ENCODE measurements at places on chromosomes 5 and 9.

- peak; percentile 79 for DNase-seq
Observed at GRCh38 chr5:150350524-150351344, 6.8 kb upstream of the TCOF1 start.

DNA sequence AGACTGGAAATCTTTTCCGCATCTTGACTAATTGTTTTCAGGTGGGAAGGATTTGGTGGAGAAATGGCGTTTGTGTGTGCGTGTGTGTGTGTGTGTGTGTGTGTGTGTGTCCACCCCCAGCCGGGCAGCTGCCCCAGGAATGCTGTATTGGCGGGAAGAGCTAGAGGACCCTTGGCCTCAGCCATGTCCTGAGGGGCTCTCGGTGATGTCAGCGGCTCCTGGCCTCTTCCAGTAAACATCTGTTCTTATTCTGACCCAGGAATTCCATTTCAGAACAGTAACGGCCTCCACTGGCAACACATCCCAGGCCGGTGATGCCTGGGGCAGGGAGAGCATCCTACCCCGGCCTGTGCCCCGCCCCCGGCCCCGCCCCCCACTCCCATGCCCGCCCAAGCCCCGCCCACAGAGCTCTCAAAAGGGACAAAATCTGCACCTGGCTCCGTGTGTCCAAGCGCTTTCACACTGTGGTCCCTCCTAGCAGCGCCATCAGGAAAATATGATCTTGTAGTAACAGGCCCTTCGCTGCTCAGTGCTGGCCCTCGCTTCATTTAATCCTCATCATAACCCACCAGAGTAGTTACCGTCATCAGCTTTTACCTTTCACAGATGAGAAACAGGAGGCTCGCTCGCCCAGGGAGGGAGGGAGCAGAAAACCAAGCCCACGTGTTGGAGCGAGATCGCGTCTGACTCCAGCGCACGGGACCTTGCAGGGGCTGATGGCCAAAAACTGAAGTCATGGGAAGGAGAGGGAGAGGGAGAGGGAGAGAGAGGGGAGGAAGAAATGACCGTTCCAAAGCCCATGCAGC lies 18.9 kb downstream of the ADAMTS2 start:
- no peak for DNase-seq

DNA sequence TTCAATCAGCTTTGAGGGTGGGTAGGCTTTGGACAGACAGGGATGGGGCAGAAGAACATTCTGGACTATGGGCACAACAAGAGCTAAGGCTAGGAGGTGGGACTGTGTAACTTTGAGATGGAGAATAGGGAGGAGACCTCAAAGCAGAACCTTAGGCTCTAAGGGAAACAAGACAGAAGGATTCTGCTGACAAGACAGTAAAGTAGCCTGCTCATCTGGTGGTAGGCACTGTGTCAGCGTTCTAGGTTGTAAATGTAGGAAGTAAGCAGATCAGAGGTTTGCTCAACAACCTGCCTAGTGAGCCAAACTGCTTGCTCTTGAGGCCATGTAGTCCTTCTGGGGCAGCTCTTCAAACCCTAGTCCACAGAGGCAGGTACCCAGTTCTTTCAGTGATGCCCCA lies 15.0 kb upstream of the IL12B start:
- no peak for DNase-seq

DNA sequence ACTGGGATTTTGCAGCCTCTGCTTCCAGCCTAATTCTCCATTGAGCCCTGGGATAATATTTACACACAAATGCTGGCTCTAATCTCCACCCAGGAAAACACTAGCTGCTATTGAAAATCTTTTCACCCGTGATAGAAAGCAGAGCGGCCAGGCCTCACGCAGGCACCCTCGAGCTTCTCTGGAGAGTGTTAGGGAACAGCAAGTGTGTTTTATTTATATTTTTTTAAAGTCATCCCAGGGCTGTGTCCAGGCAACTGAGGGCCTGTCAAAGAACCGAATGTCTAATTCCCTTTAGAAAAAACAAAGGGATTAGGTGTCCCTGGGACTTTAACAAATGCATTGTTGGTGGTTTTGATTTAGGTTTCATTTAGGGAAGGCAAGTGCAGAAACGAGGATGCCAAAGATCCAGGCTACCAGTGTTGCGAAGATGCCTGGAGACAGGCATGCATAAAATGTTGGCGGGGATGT lies 51.2 kb upstream of the SPRY4 start:
- DNase-seq: no peak

DNA sequence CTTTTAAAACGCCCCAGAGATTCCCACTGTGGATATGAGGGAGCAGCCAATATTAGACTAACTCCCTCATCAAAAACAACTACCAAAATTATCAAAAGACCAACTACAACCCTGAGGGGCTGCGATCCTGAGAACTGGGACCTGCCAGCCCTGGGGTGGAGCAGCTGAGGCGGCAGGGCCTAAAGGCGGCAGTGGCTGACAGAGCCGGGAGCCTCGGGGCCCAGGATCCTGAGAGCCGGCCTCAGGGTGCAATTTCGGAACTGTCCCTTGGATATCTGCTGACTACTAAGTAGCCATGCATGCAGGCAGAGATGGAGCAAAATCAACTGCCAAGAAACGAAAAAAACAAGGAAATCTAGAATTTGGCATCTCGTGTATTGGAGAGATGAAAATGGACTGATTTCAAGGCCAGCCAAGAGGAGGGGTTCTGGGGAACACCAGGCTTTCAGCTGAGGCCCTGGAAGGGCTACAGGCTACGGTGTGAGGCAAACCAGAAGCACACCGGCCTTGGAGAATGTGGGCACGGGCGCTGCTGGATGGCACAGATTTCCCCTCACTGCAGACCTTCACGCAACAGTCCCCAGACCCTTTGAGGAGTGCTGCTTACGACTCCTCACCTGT lies 63.6 kb upstream of the UBAC1 start:
- DNase-seq: no peak

GRCh38 chr5:166062719-166063118 lies 2228.7 kb upstream of the WWC1 start:
- DNase-seq: no peak

GRCh38 chr5:72937517-72938061 lies 18.3 kb upstream of the FCHO2 start:
- DNase-seq: no peak

GRCh38 chr9:84538879-84539278 lies 130.7 kb upstream of the NTRK2 start:
- no peak for DNase-seq

GRCh38 chr5:111820072-111820471 lies 63.1 kb upstream of the NREP start:
- no peak for DNase-seq

- DNase-seq: no peak
Observed at GRCh38 chr9:27714388-27714787, 141.1 kb upstream of the C9orf72 start.

DNA sequence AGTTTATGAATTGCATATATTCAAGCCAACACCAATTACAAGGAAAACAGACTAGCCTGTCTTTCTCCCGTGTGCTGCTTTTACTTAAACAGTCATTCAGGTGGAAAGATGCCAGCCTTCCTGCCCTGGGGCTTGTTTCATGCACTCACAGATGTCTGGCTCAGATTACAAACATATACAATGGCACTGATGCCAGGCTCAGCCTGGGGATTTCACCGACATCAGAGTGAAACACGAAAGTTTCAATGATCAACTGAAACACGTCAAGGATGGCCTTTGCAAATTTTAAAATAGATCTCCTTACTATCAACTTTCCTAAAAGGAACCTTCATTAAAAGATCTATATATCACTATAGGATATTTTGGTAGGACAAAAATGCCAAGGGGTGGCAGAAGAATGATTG lies 1576.5 kb downstream of the EFNA5 start:
- DNase-seq: peak; percentile 5
